ENCODE measurements at places on chromosomes 3 and 15.

GRCh38 chr3:143910756-143911155, 60.9 kb upstream of the DIPK2A start:
- DNase-seq = no peak

GRCh38 chr3:23567917-23568316, 237.8 kb upstream of the UBE2E1 start:
- peak; percentile 88 for DNase-seq

GRCh38 chr3:101677436-101678286, 729 bp upstream of the ZBTB11 start:
- DNase-seq = no peak

DNA sequence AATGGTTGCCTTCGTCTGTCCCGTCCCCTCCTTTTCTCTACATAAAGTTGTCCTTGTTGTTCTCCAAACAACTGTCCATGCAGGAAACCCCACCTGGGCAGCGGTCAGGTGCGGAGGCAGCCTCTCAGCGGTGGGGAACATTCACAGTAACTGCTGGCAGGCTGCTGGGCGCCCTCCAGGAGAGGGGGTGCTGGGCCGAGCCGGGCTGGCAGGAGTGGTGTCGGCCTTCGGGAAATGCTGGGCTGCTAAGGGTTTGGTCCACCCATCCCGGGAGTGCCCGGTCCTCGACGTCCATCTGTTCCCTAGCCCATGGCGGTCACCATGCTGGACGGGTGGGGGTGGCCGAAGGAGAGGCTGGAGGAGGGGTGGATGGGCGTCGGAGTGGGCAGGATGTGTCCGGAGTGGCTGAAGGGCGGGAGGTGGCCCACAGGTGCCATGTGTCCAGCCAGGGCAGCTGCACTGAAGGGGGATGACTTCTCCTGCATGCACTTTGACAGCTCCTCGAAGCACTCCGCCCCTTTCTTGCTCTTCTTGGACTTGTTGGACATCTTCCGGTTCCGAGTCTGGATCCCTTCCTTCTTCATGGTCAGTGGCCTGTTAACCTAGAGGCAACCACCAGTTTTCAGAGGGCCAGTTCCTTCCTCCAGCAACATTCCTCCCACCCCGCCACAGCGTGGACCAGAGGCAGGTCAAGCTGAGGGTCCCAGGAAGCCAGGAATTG, 12.1 kb downstream of the GATA2 start:
- no peak for DNase-seq

DNA sequence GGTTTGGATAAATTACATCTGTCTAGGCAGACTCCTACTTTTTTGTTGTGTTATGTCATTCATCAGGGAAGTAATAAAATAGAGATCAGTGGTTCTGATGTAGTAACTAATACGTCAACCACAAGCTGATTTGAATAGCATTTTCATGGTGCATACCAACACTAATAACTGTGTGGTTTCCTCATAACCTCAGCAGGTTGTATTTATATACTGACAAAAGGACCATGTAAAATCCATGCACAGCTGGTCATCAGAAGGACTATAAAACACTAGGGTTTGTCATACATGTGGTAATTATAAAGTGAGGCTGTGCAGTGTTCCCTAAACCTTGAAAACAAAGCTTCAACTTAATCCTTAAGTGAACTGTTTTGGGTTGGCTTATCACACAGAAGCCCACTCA, 216.8 kb upstream of the RBMS3 start:
- peak; percentile 56 for DNase-seq

DNA sequence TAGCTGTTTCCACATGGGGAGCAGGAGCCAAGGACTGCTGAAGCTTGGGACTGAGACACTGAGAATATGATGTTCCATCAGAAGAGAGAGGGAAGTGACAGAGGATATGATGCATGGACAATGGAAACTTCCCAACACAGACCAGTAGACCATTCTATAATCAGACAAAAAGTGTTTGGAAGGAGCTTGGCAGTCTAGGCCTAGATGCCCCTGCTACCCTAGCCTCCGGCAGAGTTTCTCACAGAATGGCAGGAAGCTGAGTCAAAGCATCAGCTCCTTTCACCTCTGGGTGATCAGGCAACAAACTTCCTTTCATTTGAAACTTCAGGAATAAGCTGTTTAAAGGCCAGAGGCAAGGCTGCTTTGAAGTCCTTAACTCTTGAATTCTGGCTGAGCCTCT, 222.0 kb downstream of the NEK10 start:
- DNase-seq = peak; percentile 81

GRCh38 chr3:120284747-120285507, at the start of gene GPR156:
GPR156 (minus strand) TSS chr3:120285222; CDS start chr3:120244098, 41,124 bp downstream.
- DNase-seq = peak; percentile 35

GRCh38 chr3:23183731-23184130, 19.4 kb upstream of the UBE2E2 start:
- peak; percentile 74 for DNase-seq

- no peak for DNase-seq
Observed at GRCh38 chr3:127276396-127276795, 11.4 kb downstream of the PRR20G start.

- DNase-seq = peak; percentile 49
Observed at GRCh38 chr3:99562138-99562537, 76.3 kb upstream of the COL8A1 start.

GRCh38 chr15:98845138-98845884, 162.3 kb downstream of the PGPEP1L start:
- DNase-seq = no peak

DNA sequence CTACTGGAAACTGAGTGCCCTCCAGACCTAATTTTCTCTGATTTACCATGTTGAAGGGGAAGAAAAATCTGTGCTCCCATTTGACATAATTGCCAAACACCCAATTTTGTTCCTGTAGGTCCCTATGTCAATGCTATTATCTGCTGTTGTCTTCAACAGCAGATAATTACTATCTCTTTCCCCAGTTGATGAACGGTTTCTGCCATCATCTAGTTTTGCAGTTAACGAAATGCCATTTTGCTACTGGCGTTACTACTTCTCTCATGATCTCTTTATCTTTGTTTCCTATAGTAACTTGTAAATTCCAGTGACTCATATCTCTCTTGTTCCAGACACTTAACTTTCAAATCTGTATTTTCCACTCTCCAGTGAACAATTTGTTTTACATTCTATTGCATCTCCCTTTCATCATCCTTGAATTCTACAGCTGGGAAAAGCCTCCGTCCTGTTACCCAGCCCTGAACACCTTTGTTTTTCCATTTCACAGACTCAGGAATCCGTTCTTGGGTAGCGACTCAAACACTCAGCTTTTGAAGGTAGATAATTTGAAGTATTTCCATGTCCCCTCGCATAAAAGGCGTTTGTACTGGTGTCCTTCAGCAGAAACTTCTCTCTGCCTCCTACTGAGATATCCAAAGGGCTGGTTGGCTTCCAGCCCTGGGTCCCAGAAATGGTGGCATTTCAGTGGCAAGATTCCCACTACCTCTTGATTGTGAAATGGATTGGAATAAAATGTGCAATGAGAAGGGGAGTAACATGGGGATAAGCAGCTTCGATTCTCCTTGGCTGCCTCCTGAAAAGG, 111.7 kb downstream of the FOXB1 start:
- DNase-seq = no peak

DNA sequence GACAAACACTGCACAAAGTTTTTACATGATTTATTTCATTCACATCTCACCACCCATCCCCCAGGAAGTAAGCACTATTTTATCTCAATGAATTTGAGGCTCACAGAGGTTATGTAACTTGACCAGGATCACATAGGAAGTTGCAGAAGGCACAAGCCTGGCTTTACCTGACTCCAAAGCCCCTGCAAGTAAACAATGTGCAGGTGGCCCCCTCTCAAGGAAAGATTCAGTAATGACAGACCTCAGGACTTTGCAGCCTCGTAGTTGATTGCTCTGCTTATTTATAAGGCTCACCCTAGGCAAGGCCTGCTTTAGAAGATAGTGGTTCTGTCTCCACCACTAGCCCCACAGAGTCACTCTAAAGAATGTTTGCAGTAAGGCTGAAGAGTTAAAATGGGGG, 79.8 kb upstream of the MDFIC2 start:
- no peak for DNase-seq

DNA sequence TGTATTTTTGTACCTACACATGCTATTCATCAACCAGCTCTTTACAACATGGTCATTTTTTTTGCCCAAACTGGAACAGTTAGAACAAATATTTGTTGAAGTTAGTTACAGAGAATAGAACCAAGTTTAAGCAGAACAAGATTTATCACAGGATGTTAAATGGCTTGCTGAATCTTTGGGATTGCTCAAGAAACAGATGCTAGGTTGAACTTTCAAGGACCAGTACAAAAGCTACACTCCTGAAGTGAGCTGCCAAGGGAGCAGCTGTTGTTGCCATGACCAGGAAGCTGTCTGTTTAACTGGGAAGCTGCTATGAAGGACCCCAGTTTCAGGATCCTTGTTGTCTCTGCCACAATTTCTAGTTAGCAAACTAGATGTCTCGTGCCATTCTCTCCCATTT, 53.7 kb downstream of the ZIC1 start:
- DNase-seq = no peak

GRCh38 chr15:80501476-80501875, 97.3 kb downstream of the ARNT2 start:
- DNase-seq = no peak

GRCh38 chr3:11050666-11051323, 58.2 kb downstream of the SLC6A1 start:
- DNase-seq = no peak

GRCh38 chr3:100151024-100151707, 36.9 kb upstream of the FILIP1L start:
- DNase-seq = no peak

DNA sequence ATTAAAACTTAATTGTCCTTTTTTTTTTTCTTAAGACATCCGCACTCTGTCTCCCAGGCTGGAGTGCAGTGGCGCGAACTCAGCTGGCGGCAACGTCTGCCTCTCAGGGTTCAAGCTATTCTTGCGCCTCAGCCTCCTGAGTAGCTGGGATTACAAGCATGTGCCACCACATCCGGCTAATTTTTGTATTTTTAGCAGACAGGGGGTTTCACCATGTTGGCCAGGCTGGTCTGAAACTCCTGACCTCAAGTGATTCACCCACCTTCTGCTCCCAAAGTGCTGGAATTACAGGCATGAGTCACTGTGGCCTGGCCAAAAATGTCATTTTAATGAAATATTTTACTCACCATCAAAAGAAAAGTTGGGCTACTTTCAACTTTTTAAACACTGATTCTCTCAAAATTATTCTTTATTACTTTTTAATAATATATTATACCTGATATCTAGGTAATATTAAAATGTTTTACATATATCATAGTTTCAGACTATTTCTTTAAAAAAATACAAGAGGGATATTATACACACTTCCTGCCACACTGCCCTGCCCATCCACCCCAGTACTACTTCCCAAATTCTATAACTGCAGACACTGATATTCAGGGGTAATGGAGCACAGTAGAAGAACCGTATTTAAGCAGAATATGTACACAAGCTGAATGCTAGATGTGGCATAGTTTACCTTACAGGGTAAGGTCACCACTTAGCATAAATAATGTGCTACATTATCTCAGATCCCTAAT, 723.9 kb upstream of the ZNF385D start:
- DNase-seq = peak; percentile 42

- DNase-seq = peak; percentile 42
Observed at GRCh38 chr3:139173372-139174108, 128.8 kb upstream of the PRR23C start.
